ENCODE measurements at places on chromosomes 1 and 21.

- DNase-seq: no peak
Observed at GRCh38 chr1:94553323-94553730, 11.8 kb upstream of the F3 start.

- no peak for DNase-seq
Observed at GRCh38 chr1:248714248-248714647, 11.7 kb upstream of the OR14I1 start.

DNA sequence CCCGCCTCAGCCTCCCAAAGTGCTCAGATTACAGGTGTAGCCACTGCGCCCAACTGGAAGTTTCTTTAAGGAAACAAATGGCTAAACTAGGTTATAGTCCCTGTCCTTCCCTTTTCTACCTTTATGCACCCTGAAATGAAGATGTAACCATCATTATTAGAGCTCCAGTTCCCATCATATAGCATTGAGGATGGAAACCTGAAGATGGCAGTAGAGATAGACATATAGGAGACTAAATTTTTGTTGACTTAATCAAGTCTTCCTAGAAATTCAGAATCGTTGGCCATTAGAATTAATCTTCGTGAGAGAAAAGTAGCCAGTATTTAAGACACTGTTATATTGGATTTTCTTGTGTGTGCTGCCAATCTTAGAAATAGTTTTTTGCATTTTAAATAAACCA is 1016.3 kb upstream of the NCAM2 start:
- no peak for DNase-seq

DNA sequence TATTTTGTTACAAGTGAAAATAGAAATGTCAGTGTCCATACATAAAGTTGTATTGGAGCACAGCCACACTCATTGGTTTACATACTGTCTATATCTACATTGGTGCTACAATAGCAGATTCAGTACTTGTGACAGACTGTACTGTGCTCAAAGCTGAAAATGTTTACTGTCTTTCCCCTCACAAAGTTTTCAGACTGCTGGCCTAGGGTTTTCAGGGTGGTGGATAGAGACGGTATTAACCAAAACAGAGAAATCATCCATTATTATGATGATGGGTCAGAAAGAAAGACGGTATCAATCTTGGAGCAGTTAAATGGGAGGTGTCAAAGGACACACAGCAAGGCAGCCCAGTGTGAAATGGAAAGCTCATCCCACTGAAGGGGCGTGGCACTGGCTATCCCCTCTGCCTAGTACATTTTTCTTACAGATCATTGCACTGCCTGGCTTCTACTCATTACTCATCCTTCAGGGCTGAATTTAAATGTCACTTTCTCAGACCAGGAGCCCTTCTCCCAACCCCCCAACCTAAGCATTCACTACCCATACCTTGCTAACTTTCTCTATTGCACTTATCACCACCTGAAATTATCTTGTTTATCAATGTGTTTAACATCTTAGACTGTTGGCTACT is 10.2 kb downstream of the JAK1 start:
- no peak for DNase-seq

DNA sequence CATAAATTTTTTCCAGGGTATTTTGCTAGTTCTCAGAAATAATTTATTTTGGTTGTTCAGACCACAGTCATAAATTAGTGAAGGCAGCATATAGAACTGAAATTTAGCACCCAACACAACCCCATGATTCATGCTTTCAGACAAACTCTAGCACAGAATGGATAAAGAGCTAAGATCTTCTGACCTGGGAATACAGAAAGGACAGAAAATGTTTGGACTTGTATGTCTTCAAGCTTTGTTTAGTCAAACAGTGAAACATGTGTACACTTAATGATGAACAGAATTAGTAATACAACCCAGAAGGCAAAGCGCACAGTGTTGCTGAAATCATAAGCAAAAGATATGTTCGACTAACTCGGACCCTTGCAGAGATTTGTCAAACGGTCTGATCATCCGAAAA is 205.6 kb downstream of the APP start:
- no peak for DNase-seq

DNA sequence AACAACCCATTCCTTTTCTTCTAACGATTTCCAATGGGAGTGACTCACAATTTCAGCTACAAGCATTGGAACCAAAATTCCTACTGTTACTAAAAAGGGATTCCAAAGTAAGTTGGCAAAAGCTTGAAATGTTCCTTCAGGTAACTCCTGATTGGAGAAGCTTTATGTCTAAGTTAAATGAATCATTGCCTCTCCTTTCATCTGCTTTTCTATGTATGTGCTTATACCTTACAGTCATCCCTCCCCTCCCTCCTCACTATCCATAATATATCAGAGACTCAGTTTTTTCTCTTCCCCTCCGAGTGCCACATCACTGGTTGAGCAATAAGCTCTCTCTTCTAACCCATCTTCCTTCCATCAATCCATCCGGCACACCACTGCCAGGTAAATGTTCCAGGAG is 86.8 kb downstream of the TIAM1 start:
- no peak for DNase-seq

DNA sequence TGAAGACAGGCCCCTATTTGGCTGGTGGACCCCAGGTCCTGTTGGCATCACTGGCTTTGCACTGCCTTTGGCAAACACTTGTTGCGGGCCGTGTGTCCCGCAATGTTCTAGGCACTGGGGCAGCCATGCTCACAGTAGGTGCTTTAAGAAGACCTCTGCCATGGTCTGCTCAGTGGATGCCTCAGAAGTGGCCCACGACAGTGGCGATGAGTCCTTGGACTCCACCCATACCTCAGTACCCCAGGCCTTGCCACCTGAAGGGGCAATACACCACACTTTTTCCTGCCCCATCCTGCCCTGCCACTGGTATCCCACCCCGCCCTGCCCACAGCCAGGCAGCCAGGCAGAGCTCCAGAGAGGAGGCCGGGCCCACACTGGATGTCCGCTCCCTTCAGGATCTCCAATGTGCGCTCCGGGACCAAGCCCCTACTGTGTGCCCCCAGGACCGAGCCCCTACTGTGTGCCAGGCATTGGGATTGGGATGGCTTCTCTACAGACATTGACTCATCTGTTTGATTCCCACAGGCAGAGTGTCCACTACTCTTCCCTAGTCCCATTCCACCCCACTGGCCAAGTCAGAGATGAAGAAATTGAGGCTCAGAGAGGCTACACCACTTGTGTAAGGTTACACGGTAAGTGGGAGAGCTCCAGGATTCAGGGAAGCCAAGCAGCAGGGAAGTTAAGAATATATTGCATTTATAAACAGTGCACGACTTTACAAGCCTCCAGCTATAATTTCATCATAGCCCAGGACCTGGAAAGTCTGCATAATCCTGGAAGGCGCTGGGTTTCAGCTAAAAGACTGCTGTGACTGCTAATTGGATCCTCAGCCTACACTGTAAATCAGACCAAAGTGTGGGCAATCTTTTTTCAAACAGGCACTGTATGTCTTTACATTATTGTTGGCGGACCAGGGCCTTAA is 101.6 kb downstream of the DMRTB1 start:
- no peak for DNase-seq

All from brain pericyte (primary cell).